ENCODE measurements at places on chromosomes 2 and 18.

DNA sequence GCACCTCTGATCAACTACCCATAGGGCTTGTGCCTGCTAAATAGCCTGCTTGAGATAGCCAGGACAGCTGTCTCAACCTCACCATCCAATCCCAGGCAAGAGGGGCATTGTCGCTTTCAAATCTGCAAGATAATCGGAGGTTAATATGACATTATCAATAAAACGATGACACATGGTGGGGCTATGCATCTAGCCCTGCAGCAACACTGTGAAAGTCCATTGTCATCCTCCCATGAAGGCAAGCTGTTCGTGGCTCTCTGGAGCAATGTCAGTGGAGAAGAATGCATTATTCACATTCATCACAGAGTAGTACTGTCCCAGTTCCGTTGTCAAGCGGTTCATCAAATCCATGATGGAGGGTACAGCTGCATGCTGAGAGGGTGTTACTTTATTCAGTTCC, 18.9 kb upstream of the KLHL23 start:
- DNase-seq: no peak

- no peak for DNase-seq
Measured at GRCh38 chr2:217941886-217942728, 60.7 kb downstream of the TNS1 start.

DNA sequence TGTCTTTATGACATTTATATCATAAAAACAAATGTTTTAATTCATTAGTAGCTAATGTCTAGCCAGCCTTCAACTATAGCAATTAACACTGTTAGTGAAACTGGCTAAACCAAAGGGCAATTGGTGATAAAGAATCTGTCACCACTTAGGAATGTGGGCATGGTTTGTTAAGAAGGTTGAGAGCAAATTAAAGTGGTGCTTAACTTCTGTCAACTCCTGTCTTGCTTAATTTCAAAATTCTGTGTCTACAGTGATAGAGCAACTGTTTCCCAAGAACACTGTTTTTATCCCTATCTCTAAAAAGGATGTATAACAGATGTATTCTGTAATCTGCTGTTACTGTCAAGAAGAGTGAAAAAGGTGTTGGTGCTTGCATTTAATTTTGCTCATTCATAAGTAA, 36.5 kb downstream of the CFAP36 start:
- DNase-seq: no peak

DNA sequence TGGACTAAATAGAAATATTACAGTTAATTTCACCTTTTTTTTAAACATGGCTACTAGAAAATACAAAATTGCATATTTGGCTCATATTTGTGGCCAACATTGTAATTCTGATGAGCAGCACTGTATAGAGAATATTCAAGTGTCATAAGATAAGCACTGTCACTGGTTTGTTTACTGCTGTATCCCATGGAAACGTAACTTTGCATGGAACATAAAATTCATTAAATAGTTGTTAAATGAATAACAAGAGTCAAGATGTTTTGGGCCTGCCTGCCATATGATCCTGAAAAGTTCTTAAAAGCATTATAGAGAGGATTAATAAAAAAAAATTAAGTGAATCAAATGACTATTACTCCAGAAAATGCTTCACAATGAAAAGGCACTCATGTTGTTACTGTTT, 763.7 kb upstream of the CRIM1 start:
- no peak for DNase-seq

DNA sequence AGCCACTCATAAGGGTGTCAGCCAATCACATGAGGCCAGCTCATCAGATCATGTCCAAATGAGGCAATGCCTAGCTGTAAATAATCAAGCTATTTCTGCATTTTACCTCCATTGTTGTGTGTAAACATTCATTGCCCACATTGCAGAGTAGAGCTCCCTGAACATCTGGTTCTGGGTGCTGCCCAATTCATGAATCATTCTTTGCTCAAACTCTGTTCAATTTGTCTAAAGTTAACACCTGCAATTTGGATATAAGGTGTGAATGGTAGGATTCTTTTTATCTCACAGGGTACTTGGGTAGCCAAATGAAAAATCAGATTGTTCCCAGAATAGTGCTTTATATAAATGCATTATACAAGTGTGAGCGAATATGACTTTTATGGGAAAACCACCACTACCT, 345.5 kb upstream of the NT5C1B start:
- DNase-seq: no peak

DNA sequence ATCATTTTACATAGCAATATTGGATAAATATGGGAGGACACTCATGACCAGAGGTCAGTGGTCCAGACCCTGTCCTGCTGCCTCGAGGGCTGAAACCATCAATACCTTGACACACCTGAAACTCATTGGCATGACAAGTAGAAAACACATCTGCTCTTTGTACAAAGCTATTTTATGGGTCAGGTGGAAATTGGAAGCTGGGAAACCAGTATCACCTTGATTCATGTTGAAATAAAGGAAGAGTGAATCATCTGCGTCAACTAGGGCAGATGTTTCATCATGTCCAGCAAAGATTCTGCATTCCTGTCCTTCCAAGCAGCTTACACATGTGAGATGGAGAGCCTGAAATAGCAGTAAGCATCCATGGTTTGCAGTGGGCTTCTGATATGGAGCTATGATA, 80.0 kb upstream of the ERBB4 start:
- no peak for DNase-seq

GRCh38 chr2:136178941-136179601, 61.1 kb upstream of the CXCR4 start:
- no peak for DNase-seq

GRCh38 chr18:79955302-79956075, 4.0 kb upstream of the SLC66A2 start:
- DNase-seq: no peak

DNA sequence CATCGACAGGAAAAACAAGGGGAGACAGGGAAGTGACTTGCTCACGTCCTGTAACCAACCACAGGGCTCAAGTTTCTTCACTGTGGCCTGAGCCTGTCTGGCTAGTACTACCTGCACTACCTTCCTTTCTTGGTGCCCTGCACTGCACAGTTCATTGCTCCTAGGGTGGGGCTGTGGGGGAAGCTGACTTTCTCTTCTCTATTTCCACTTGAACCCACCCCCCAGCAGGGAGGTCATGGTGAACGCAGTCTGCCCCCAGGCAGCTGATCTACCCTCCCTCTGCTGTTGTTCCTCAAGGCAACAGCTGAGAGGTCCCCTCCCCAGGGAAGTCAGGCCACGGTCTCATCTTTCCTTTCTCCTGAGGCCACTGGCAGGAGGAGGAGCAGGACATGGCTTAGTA, 532.1 kb downstream of the SOX11 start:
- no peak for DNase-seq

GRCh38 chr2:111618978-111619902, 264.8 kb downstream of the ANAPC1 start:
- no peak for DNase-seq

- DNase-seq: no peak
Measured at GRCh38 chr2:201118961-201119854, 3.2 kb downstream of the CFLAR start.

DNA sequence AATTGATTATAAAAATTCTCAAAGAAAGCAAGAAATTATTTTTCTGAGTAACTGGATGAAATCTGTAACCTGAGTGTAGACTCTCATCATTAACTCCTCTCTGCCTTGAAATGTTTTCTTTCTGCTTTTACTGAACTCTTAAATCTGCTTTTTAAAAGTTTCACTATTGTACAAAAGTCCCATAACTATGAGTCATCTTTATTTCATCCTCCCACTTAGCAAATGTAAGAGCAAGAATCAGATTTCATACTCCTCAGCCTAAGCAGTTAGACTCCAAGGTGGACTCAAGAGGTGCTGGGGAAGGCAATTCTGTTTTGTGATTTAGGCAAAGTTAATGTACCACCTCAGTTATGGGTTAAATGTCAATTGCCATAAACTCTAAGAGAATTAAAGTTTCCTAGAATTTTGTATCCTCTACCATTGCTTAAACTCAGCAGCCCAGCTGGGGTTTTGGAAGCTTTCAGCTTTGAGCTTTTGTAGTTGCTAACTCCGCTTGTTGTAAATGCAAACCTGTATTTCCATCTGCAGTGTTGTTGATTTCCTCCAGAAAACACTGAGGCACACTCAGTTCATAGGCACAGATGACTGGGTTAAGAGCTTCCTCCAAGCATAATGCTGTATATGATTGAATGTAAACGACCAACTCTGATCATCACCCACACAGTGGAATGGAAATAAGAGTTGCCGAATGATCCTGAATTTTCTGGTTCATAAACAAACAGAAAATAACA, 268.8 kb downstream of the ARHGAP15 start:
- DNase-seq: no peak

DNA sequence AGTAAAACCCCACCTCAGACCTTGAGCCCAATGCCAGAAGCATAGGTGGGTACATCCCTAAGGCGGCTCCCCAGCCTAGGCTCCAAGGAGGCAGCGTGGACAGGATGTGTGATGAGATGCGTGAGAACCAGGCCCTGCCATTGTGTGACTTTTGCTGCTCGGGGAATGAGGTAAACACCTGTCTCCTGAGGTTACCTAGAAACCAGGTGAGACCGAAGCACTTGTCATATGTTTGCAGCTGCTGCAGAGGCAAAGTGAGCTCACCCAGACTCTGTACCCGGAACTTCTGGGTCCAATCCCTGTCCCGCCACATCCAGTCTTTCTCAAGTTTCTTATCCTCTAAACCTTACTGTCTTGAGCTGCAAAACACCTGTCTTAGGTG, 3.4 kb downstream of the FBLN7 start:
- no peak for DNase-seq

DNA sequence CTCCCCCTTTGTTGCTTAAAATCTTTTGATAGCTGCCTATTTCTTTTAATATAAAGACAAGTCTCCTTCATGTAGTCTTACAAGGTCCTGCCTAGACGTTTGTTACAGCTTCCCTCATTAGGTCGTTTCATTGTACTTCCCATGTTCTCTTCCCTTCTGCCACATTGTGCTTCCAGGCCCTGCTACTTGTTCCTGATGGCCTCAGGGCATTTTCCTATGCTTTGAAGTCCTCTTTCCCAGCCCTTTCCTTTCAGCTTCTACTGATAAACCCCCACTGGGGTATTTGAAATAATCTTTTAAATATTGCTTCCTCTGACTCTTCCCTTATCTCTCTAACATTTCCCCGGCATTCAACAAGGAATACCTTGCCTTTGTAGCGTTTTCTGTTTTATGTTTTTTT, 67.4 kb downstream of the UBE2E3 start:
- DNase-seq: no peak

DNA sequence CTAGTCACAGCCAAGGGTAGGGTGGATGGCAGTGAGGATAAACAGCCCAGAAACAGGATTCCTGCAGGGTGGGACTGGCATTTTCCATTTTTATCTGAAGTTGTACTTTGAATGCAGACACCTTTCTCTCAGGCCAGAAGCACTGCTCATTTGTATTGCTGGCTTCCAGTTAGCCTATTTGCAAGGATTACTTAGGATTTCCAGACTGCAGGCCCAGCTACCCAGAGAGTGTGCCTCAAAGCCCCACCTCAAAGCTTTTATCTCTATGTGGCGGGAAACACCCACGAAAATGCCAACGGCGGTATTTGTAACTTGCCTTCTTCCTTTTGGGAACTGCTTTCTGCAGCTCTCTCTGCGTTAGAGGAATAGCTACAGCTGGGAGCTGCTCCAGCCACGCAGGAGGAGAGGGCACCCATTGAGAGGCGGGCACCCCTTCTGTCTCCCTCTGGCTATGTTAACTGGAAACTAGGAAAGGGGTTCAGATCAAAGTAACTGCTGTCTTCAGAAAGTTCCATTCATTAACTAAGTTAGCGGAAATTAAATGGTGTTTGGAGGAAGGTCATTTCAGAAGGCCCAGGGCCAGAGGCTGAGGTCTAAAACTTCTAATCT, 144.9 kb downstream of the TGIF1 start:
- DNase-seq: no peak

DNA sequence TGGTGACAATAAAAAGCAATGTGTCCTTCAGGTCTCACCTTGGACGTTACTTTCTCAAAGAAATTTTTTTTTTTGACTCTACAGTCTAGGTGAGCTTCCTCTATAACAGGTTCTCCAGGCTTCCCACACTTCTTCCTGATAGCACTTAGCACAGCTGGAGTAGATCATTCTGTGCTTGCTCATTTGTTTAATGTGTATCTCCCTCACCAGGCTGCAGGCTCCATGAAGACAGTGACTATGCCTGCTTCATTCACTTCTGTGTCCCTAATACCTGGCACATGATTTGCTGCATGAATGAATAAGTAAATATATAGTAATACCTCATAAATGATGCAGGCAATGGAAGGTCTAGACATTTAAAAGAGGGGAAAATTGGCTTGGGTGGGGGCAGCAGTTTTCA, 109.9 kb upstream of the CD302 start:
- DNase-seq: no peak

GRCh38 chr2:101160454-101160853, 9.3 kb upstream of the TBC1D8 start:
- no peak for DNase-seq

GRCh38 chr2:223008162-223008561, 43.8 kb upstream of the KCNE4 start:
- DNase-seq: no peak

DNA sequence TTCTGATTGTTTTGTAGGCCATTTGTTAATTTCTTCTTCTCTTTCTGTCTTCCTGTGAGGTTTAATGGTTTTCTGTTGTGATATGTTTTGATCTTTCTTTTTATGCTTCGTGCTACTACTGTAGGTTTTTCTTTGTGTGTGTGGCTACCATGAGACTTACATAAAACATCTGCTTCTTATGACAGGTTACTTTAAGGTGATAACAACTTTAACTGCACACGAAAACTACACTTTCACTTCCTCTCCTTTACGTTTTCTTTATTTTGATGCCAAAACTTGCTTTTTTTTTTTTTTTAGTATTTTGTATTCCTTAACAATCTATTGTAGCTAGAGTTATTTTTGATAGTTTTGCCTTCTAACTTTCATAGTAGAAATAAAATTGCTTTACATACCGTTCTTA, 691.3 kb downstream of the TSN start:
- DNase-seq: no peak

GRCh38 chr2:197072533-197072932, 146.0 kb upstream of the PGAP1 start:
- no peak for DNase-seq

GRCh38 chr2:15107137-15107536, 454.0 kb downstream of the NBAS start:
- no peak for DNase-seq

- no peak for DNase-seq
Measured at GRCh38 chr2:57558312-57558711, 488.3 kb upstream of the VRK2 start.

- no peak for DNase-seq
Measured at GRCh38 chr2:183812091-183812490, 687.8 kb downstream of the NUP35 start.

- no peak for DNase-seq
Measured at GRCh38 chr2:174595116-174595809, 2.3 kb downstream of the WIPF1 start.

- DNase-seq: no peak
Measured at GRCh38 chr2:1226766-1227165, 186.5 kb upstream of the TPO start.

GRCh38 chr2:39252888-39253518, 9.2 kb upstream of the CDKL4 start:
- no peak for DNase-seq

GRCh38 chr2:120350801-120351320, 4.9 kb downstream of the INHBB start:
- no peak for DNase-seq

- no peak for DNase-seq
Measured at GRCh38 chr2:18159896-18160295, 281.4 kb downstream of the KCNS3 start.

Data from stimulated activated CD4-positive, alpha-beta T cell treated with anti-CD3 and anti-CD28 coated beads, Interleukin-1b, Interleukin-23, amount 100 ng/mL, for 1 hour (primary cell).